Fibroblast of skin of back (primary cell): ENCODE measurements at places on chromosomes 1 and 21.

DNA sequence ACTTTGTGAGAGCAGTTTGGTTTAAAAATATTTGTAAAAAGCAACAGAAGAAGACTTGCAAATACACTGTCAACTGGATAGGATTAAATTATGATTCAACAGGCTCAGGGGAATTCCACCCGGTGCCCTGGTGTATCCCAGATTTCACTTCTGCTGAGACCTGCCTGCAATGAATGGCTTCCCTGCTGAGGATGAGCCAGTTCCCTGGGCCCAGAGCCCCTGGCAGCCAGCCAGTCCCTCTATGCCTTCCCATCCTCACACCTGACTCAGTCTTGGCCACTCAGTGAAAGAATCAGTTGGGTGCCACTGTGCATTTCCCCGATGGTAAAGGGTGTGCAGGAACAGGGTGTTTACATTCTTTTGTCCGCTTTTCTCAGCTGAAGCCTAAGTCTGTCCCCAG, 64.4 kb downstream of the KCTD3 start:
- peak; percentile 35 for DNase-seq

DNA sequence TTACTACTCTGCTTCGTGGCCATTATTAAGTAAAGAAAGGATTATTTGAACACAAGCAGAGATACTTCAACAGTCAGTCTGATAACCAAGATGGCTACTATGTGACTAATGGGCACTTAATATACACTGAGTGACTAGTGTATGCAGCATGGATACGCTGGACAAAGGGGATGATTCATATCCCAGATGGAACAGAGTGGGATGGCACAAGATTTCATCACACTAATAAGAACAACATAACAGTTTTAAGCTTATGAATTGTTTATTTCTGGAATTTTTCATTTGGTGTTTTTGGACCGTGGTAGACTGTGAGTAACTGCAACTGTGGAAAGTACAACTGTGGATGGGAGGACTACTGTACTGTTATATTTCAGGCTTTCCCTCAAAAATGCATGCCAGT, 9.4 kb downstream of the ZCCHC17 start:
- DNase-seq, result peak; percentile 95

DNA sequence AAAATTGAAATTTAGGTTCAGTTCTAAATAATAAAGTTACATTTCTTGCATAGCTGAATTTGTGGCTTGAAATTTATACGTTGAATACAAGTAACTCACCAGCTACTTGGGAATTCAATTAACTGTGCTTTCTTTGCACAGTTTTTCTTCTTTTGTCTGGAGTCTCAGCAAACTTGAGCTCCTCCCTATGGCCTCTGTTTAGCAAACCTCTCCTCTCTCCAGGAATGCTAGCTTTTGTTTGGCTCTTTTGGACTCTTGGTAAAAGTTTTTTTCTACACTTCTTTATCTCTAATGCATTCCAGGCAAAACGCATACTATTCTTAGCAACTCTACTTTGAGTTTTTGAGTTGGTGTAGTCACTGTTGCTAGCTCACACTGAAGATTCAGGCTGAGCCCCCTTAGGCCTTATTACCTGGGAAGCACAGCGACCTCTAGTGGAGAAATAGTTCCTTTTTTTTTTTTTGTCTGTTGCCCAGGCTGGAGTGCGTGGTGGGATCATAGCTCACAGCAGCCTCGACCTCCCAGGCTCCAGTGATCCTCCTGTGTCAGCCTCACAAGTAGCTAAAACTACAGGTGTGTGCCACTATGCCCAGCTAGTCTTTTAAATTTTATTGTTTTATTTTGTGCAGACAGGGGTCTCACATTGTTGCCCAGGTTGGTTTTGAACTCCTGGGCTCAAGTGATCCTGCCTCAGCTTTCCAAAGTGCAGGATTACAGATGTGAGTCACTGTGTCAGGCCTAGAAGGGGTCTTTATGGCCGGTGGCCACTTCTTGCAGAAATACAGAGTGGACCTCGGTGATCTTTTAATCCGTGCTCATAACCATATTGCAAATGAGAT, 61.7 kb downstream of the CASQ2 start:
- DNase-seq, result peak; percentile 60

- DNase-seq, result no peak
Measured at GRCh38 chr1:175232335-175232734, 39.8 kb upstream of the KIAA0040 start.

GRCh38 chr1:20477348-20478056, 8.5 kb downstream of the CAMK2N1 start:
- DNase-seq, result no peak

DNA sequence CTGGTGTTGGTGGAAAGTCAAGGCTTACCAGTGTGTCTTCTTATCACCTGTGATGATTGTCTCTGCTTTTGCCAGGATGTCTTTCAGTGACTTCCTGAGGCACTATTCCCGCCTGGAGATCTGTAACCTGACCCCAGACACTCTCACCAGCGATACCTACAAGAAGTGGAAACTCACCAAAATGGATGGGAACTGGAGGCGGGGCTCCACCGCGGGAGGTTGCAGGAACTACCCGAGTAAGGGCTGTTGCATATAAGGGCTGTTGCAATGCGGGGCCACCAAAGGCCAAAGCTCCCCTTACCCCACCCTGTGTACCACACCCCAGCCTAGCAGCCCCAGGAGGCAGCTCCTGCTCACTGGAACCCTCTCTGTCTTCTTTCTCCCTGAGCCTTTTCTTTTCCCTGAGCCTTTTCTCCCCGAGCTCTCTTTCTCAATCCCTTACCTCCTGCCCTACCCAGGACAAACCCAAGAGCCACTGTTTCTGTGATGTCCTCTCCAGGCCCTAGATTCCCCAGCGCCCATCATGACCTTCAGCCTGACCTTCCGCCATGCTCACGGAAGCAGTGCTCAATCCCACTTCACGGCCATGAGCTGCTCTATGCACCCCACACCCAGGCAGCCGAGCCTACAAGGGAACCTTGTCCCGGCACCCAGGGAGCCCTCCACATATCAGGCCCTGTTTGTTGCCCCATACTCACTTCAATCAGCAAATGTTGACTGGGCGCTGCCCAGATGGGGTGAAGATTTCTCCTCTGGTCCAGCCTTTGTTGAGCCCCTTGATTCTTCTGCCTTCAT, 40.6 kb downstream of the CAPN2 start:
- no peak for DNase-seq

DNA sequence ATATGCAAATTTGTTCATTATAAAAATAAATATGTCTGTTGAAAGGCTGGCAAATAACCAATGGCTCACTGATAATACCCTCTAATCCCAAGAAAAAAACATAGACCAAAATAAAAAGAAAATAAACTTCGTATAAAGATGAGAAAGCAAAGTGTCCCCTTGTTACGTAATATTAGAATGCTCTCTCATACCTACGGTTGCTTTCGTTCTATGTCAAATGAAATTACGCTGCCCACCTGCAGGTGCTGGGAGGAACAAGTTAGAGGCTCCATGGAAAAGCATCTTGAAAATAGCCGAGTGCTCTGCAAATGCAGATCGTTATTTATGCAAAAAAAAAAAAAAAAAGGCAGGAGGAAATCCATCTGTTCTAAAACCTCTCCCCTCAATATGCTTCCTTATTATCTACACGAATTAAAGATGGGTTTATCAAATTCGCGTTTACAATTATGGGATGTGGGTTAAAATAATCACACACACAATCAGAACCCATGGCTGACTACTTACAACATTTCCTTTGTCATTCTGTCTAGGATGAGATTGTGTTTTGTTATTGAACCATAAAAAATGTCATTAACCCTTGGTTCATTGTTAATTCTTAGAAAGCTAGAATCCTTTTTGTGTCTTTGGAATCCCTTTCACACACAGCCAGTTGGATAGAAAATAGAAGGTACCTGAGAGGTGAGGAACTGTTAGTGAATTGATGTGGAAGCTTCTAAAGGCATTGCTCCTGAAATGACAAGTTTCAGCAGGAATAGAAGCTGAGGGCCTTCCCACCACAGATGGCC, 268.6 kb downstream of the SETD4 start:
- DNase-seq, result no peak

GRCh38 chr1:37795340-37796125, 1.9 kb downstream of the MANEAL start:
- DNase-seq, result peak; percentile 44

GRCh38 chr1:230453377-230453776, 27.2 kb upstream of the PGBD5 start:
- no peak for DNase-seq

- no peak for DNase-seq
Measured at GRCh38 chr21:25304611-25305010, 302.7 kb downstream of the MRPL39 start.

DNA sequence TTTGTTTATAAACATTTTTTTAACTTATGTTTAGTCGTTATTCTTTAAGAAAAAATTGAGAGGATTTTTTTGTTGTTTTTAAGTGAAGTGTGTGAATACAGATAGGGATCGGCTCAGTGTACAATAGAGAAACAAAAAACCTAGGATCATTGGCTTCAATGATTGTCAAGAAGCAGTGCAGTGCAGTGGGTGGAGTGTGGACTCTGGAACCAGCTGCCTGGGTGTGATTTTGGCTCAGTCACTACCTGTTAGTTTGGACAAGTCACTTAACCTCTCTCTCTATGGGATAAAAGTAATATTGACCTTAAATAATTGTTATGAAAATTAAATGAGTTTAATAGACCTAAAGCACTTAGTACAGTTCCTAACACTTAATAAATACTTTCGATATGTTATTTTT, 41.3 kb downstream of the SCCPDH start:
- no peak for DNase-seq

DNA sequence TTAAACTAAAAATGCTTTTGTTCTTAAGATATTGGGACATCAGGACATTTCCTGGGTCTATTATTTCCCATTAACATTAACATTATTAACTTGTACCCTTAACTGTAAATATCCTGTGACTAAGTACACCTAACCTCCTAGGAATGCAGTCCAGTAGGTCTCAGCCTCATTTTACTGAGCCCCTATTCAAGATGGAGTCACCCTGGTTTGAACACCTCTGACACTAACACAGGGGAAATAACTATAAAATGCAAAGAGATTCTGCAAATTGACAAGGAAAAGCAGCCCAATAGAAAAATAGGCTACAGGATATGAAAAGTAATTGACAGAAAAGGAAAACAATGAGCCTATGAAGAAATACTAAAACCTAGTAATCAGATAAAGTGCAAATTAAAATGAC, 11.6 kb upstream of the NCMAP start:
- no peak for DNase-seq

DNA sequence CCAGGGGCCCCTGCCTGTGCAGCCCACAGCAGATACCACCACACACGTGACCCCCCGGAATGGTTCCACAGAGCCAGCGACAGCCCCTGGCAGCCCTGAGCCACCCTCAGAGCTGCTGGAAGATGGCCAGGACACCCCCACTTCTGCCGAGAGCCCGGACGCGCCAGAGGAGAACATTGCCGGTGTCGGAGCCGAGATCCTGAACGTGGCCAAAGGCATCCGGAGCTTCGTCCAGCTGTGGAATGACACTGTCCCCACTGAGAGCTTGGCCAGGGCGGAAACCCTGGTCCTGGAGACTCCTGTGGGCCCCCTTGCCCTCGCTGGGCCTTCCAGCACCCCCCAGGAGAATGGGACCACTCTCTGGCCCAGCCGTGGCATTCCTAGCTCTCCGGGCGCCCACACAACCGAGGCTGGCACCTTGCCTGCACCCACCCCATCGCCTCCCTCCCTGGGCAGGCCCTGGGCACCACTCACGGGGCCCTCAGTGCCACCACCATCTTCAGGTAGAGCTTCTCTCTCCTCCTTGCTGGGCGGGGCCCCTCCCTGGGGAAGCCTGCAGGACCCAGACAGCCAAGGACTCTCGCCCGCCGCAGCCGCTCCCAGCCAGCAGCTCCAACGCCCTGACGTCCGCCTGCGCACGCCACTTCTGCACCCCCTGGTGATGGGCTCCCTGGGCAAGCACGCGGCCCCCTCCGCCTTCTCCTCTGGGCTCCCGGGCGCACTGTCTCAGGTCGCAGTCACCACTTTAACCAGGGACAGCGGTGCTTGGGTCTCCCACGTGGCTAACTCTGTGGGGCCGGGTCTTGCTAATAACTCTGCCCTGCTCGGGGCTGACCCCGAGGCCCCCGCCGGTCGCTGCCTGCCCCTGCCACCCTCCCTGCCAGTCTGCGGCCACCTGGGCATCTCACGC, 51.0 kb downstream of the COL18A1 start:
- DNase-seq, result no peak

DNA sequence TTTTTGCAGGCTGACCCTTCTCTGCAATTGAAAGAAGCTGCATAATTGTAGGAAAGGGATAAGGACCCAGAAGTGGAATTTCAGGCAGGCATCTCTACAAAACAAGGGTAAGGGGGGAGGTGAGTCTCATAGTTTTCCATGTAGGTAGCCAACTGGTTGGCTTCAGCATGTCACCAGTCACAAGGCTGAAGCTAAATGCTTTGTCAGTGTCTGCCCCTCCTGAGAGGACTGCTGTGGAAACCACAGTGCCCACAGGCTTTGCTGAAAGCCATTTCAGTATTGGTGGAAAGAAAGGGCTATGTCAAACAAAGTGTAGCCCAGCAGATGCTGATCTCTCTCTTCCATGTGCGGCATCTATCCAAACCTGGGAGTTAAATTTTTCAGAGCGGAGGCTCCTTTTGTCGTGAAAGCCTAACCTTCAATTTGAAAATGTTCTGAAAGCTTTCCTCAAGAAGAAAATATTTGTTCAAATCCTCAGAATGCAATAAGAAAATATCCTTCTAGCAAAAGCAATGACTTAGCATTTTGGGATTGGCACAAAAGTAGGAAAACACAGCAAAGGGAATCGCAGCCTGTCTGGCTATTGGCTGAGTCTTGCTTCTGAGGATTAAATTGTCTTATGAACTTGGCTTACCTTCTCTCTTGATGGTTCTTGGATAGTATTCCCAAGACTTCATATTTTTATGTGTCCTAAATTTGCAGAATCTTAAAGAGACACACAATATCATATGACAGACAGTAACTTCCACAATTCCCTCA, 591.7 kb downstream of the PLPP3 start:
- peak; percentile 22 for DNase-seq

DNA sequence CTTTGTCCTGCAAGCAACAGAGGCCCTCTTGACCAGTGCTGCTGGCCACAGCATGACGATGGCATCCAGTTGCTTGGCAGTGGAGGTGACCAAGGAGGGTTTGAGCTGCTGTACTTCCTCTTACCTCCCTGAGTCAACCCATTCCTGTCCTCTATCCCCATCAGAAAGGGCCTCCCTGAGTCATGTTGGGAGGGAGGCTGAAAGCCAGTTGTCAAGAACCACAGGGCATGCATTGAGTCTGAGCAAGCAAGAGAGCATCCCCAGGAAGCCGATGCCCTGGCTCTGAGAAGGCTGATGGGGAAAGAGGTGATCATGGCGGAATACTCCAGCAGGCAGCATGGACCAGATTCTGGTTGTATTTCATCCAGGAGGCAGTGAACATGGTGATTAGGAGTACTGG, 69.6 kb downstream of the LACTBL1 start:
- DNase-seq, result peak; percentile 37

DNA sequence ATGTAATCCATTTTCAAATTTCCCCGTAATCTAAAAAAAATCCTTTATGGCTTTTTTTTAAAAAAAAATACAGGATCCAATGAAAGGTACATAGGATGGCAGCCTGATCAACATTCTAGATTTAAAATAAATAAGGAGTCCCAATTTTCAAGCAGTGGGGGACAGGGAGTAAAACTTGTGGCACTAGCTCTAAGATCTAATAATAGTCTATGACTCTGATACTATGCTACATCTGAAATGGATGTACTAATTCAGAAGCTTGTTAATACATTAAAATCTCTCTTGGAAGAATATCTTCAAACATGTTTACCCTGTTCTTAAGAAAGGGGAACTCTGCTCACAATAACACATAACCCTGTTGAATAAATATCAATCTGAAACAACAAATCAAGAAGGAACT, 8.5 kb downstream of the DIPK1A start:
- no peak for DNase-seq

- DNase-seq, result peak; percentile 23
Measured at GRCh38 chr1:104780470-104781078, 1030.9 kb downstream of the AMY1C start.

GRCh38 chr1:54339126-54339525, 67.1 kb downstream of the SSBP3 start:
- DNase-seq, result no peak
